ENCODE measurements at places on chromosomes 5 and 9. TPM values are rescaled to one million over a fixed set of nuclear protein-coding genes. Genes with fewer than 3 reads are reported as not detected.

GRCh38 chr5:147417135-147417813 lies 92.6 kb downstream of the DPYSL3 start:
- peak; percentile 64 for DNase-seq

- no peak for DNase-seq
Measured at GRCh38 chr5:65951330-65951729, 25.0 kb downstream of the ERBIN start.

DNA sequence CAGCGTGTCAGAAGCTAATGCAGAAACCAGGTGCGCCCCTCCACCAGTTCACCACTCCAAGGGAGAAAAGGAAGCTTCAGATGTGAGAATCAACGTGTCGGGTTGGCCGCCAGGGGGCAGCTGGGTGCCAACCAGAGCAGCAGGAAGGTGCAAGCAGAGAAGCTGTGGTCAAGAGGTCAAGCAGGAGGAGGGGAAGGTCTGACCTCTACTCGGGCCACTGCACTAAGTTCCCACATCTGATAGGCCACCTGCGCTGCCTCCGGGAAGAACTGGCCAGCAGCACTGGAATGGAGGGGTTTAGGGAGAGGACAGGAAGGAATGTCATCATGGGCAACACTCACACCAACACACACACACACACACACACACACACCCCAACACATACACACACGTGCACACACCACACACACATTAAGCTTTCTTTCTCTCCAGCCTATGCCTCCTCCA lies 31.4 kb downstream of the ANXA6 start:
- DNase-seq = peak; percentile 92

GRCh38 chr5:10673017-10673389 lies 88.0 kb downstream of the DAP start:
- no peak for DNase-seq

DNA sequence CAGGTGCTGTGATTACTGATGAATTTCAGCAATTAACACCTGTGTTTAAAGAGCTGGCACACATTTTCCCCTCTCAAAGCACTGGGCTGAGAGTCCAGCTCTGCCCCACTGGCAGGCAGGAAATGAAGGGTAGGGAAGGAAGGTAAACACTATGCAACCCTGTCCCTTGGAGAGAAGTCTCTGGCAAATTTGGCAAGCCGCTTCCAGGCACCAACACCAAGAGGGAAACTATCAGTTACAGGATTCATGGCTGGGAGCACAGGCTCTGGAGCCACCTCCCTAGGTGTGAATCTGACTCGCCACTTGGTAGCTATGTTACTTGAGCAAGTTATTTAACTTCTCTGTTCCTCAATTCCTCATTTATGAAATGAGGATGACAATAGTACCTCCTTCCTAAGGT lies 3.3 kb downstream of the ANKS6 start:
- no peak for DNase-seq

GRCh38 chr5:96569770-96570169 lies 92.4 kb upstream of the CAST start:
- no peak for DNase-seq

DNA sequence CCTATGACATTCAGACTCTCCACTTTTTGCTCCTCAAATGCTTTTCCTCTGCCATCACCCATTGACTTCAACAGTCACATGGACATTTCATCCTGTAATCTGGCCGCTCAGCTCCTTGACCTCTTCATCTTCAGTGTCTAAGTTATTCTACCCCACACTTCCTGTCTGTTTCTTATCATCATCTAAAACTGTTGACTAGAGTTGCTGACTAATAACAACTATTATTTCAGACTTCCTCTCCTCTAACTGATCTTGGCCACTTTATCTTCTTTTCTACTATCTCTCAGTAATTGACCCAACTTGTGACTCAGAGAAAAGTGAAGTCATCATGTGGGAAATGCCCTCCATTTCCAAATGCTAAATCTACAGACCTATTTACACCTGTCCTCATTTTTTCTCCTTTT lies 254.7 kb upstream of the TRPC7 start:
- no peak for DNase-seq

DNA sequence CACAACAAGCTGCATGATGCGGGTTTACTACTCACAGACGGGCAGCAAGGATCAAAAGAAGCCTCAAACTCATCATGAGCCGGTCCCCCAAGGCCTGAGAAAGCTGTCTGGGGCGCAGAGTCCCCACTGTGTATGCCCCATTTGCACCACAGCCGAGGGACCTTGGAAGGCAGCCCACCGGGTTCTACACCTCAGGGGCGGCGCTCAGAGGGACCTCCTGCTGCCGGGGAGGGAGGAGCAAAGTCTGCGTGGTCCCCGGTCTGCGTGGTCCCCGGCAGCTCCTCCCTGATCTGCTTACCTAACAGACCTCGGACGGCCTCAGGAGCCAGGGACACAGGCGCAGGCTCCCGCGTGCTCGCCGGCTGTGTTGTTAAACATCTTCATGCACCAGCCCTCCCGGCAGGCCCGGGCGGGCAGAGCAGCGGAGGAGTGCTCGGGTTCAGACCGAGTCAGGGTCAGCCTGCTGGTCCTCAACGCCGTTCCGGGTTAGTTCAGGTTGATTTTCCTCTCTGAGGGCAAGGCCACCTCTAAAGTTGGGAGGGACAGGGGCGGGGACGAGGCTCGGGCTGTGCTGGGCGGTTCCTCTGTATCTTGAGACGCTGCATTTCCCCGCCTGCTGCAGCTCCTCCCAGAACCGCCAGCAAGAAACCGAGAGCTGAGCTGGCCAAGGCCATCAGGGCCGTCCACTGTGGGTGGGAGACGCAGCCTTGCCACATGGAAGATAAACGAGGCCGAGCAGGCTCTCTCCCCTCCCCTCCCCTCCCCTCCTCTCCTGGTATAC lies 74.6 kb downstream of the MRPL36 start:
- no peak for DNase-seq

DNA sequence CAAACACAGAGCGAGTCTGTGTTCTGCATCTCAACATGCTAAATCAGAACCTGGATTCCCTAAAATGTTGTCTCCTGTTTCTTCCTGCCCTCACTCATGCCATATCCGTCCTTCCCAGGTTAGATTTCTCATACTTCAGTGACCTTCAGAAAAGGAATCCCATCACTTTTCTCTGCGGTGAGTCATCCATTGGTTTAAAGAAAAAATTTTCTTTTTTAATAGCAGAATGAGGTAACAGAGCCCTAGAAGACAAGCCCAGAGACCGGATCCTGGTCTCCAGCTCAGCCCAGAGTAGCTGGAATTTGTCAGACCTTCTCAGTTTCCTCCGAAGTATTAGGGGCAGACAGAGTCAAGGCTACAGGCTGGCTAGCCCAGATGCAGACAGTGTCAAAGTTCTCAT lies 143.2 kb upstream of the DMRT1 start:
- no peak for DNase-seq

GRCh38 chr5:62720031-62720441 lies 141.4 kb downstream of the LRRC70 start:
- peak; percentile 22 for DNase-seq

DNA sequence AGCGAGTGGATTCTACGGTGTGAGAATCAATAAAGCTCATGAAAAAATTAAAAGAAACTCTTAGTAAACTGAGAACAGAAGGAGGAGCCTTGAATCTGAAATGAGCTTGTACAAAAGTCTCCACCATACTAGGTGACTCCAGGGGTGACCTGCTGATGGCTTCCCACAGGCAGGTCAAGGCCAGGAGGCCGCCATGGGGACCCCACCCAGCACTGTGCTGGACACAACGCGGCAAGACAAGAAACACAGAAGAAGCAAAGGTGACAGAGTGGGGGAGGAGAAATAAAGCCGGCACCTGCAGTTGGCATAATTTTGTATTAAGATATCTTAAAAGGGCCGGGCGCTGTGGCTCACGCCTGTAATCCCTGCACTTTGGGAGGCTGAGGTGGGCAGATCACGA lies 12.1 kb upstream of the SLC6A19 start:
- no peak for DNase-seq

DNA sequence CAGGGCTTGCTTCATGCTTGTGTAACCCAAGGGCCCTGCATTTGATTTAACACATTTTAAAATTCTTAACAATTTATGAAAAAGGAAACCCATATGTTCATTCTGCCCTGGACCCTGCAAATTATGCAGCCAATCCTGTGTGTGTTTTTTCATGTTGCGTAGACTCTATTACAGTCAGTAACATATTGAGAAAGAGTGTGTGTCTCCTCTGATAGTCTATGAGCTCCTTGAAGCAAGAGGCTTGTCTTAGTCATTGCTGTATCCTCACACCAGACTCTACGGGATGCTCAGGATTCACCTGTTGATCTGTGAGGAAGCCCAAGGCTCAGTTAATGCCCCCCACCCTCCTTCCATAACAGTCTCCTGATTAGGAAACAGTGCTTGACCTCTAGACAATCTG lies 177.3 kb upstream of the DMAC1 start:
- DNase-seq = no peak

GRCh38 chr5:88698290-88698689 lies 184.7 kb downstream of the MEF2C start:
- no peak for DNase-seq

Gene CDX1
- not detected for total RNA-seq

Gene SLC6A7
- not detected for total RNA-seq
